ENCODE measurements at places on chromosomes 11 and 22. TPM values are rescaled to one million over a fixed set of nuclear protein-coding genes. Genes with fewer than 3 reads are reported as not detected.

GRM5 gene
- total RNA-seq: not detected

LMO2 gene
- 16.7 TPM for total RNA-seq

BDNF gene
- total RNA-seq: 1.0 TPM

OR10D3 gene
- 0.52 TPM for total RNA-seq

MIF gene
- 76.7 TPM for total RNA-seq

FBLN1 gene
- total RNA-seq: 105 TPM

PLAAT4 gene
- 6.3 TPM for total RNA-seq

MUC5B gene
- total RNA-seq: not detected

RAC2 gene
- 0.52 TPM for total RNA-seq

KRTAP5-7 gene
- total RNA-seq: not detected

LSP1 gene
- 29.2 TPM for total RNA-seq

RGL4 gene
- 0.52 TPM for total RNA-seq

Data from skeletal muscle tissue (tissue), 5 donors.